ENCODE measurements at places on chromosomes 6 and 20.
A peak's percentile ranks its signal among the peaks of the same experiment; 100 is the strongest.

GRCh38 chr6:16523606-16524379 lies 237.5 kb downstream of the ATXN1 start:
- no peak for DNase-seq

DNA sequence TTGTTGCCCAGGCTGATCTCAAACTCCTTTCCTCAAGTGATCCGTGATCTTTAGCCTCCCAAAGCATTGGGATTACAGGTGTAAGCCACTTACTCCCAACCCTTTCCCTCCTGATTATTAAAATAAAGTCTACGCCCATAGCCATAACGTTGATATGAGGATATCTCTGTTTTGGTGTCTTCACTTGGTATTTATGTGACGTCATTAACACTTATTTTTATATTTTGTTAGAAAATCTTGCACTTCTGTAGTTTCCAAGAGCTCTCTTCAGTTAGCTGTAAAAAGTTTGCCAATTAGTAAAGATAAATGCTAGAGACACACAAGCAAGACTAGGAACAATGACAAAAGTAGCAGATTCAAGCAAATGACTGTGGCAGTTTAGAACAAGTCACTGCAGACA lies 115.6 kb upstream of the HSF2 start:
- no peak for DNase-seq

GRCh38 chr6:32190054-32190851 lies at the start of gene PBX2:
Gene PBX2, minus strand, starts transcription at chr6:32190202. Its CDS starts 287 bp downstream, at chr6:32189915.
- peak; percentile 73 for DNase-seq

DNA sequence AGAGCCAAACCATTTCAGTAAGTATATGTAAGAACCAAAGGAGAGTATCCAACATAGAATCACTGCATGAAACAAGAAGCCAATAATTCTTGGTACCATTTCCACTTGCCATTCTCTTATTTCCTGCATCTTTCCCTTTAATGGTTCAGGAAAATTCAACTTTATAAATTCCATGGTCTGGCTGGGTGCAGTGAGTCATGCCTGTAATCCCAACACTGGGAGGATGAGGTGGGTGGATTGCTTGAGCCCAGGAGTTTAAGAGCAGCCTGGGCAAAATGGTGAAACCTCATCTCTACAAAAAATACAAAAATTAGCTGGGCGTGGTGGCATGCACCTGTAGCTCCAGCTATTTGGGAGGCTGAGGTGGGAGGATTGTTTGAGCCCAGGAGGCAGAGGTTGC lies 21.2 kb downstream of the NHLRC1 start:
- DNase-seq, result no peak

DNA sequence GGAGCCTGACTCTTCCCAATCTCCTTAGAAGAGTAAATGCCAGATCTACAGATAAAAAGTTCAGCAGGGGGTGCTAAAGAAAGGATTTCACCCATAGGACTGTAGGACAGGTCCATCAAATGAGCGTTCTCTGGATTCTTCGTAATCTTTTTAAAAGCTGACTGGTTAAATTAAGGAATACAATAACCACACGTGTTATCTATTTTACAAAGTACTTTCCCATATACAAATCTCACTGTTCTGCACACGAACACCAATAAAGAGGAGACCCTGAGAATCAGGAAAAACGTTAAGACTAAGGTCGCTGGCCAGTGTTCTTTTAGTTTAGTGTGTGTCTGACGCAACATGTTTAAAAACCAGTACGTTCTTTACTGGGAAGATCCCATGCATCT lies 542 bp downstream of the TUBE1 start:
- DNase-seq, result peak; percentile 65

GRCh38 chr6:46917002-46917545 lies 4.7 kb downstream of the ADGRF5 start:
- no peak for DNase-seq

- no peak for DNase-seq
Observed at GRCh38 chr6:11179088-11179418, 53.4 kb downstream of the NEDD9 start.

DNA sequence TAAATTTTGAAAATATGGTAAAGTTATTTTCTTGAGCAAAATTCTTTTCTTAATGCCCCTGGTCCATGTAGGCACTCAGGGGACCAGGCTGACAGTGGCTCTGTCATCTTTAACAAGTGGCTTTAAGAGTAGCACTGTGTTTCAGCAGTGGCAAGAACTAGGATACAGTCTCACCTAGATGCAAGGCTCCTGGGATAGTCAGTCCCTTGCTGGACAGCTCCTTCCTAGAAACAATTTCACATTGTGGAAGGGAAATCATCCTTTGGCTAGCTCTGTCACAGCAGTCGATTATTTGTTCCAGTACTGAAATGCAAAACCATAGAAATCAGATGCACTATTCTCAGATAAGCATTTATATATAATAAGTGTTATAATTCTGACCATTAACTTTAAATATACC lies 175.4 kb upstream of the KCNQ5 start:
- DNase-seq, result no peak

DNA sequence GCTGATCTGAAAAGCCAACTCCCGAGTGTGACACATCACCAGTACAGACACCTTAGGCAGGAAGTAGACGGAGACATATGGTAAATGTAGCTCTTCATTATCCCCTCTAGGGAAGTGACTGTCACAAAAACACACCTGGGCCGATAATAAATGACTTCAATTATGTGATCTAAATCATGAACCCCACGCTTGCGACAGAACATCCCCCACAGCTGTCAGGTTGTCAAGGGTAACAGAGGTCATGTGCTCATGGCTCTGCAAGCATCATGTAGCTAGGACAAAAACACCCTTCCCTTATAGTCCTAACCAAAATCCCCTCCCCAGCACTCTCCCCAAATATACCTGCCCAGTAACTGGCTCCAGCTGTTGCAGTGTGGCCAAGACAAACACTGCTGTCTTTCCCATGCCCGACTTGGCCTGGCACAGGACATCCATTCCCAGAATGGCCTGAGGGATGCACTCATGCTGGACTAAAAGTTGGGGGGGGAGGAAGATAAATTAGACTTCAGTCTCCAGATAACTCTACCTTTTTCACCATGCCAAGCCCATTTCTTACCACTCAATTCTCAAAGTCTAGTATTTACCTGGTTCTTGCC lies 2.9 kb downstream of the DDX39B start:
- DNase-seq, result no peak

DNA sequence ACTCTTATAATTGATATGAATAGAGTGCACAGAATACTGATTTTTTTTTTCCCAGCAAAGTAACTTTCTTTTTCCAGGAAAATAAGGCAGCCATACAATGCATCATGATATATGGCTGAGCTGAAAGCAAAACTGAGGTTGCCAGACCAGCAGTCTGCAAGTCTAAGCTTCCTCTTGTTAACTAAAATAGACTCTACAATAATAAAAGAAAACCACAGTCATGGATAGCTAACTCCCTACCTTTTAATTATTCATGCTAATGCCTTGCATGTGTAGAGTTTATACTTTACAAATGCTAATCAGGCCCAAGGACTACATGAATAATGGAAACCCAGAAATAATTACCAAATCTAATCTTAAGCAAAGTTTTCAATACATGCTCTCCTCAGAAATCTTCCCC lies 47.4 kb downstream of the MAP7 start:
- no peak for DNase-seq

- no peak for DNase-seq
Observed at GRCh38 chr20:63612276-63612931, 14.5 kb downstream of the GMEB2 start.

- no peak for DNase-seq
Observed at GRCh38 chr6:14759976-14760672, 485.7 kb upstream of the JARID2 start.

DNA sequence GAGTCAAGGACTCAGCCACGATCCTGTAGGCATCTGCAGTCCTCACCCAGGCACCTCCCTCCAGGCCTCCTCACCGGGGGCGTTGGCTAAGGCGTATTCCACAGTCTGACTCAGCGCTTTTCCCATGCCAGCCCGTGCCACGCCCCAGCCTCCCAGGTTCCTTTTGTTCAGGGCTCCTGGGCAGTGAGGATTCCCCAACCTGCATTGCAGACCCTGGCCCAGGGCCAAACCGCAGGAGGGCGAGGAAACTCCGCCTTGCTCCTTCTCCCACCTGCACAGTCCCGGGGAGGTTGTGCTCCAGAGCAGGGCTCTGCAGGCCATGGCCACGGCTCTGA lies 202.8 kb upstream of the CST7 start:
- DNase-seq, result peak; percentile 87

Data from SW480 (cell line).